Fibroblast of mammary gland (primary cell): ENCODE measurements at places on chromosomes 2 and 18.

- DNase-seq, result no peak
These were observed 94.6 kb downstream of the CD8B2 start for GRCh38 chr2:106581755-106582147.

GRCh38 chr2:12451726-12452125 lies 265.0 kb upstream of the TRIB2 start:
- DNase-seq, result no peak

- DNase-seq, result peak; percentile 73
These were observed at the start of gene CASP10 for GRCh38 chr2:201182650-201183364. TSS of gene CASP10 (plus strand) at chr2:201183141. CDS start at chr2:201185778, 2,637 bp downstream.

DNA sequence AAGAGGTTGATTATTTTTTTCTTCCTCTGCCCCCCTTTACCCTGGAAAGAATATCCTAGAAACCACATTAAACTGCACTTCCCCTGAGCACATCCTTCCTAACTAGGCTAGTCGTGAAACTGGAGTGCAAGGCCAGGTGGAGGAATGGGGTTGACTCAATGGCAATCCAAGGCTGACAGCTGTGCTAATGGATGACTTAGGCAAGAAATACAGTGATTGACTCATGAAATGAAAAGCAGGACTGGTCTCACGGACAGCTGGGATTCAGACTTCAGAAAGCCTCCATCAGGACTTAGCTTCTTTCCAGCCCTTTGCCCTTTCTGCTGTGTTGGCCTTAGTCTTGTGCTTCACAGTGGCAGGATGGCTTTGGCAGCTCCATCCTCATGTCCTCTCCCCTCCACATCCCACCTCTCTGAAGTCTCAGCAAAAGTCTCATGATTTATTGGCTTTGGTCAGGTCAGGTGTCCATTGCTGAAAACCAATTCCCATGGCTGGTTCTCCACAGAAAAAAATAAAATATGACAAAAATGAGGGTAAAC lies 33.8 kb downstream of the INSIG2 start:
- no peak for DNase-seq

DNA sequence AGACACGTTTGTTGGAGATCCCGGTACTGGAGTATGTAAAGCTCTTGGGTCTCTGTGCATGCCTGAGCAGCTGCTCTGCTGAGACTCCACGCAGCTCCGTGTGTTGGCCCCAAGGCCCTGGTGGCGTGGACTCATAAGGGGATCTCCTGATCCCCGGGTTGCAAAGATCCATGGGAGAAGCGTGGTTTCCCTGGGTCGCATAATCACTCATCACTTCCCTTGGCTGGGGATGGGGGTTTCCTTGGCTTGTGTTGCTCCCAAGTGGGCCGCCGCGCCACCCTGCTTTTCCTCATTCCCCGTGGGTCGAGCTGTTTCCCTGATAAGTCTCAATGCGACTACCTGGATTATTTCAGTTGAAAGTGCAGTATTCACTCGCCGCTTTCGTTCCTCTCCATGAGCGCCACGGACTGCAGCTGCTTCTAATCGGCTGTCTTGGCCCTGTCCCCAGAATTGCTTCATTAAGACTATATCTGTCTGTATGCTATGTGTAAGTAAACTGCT lies 76.0 kb downstream of the EPC2 start:
- DNase-seq, result peak; percentile 70
